8988T (cell line): ENCODE measurements at places on chromosomes 3 and 15.

- no peak for DNase-seq
Measured at GRCh38 chr3:8621872-8622271, 22.7 kb downstream of the SSUH2 start.

- DNase-seq: peak; percentile 7
Measured at GRCh38 chr15:56821721-56822425, 88.6 kb upstream of the ZNF280D start.

DNA sequence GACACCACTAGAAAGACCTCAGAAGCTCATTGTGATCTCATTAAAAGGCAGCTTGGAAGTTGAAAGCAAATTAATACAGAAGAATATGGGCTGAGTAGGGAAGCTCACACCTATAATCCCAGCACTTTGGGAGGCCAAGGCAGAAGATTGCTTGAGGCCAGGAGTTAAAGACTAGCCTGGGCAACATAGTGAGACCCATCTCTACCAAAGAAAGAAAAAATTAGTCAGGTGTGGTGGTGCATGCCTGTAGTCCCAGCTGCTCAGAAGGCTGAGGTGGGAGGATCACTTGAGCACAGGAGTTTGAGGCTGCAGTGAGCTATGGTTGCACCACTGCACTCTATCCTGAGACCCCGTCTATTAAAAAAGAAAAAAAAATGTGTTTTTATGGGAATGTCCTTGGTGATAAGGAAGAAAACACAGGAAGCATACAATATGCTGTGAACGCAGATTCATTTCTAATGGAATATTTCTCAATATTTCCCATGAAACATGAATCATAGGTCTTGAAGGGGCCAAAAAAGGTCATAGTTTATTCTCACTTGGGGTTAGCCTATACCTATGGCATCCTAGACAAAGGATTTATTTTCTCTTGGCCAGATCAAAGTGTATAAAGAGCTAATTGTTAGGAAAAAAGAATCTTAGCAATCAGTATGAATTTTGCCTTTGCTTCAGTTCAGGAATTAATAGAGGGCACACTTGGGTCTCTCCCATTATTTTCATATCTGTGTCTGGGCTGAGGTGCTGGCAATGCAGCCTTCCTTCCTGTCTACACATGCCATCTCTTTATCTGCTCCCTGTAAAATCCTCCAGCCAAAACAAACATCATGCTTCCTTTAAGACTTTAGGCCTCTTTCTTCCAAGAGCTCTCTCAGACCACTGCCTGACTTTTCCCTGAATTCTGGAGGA, 98.2 kb downstream of the FNDC3B start:
- DNase-seq: no peak

DNA sequence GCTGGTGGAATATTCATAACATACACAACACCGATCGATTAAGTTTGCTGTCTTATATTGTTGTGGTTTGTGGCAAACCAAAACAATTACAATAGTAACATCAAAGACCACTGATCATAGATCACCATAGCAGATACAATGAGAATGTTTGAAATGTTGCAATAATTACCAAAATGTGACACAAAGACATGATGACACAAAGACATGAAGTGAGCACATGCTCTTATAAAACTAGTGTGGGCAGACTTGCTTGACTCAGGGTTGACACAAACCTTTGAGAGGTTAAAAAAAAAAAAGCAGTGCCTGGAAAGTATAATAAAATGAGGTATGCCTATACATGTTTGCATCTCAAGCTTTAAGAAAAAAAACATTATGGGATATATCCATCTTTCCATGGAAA, 130.3 kb downstream of the NR1I2 start:
- no peak for DNase-seq

- DNase-seq: no peak
Measured at GRCh38 chr3:98541695-98542094, 9.9 kb downstream of the GPR15 start.

DNA sequence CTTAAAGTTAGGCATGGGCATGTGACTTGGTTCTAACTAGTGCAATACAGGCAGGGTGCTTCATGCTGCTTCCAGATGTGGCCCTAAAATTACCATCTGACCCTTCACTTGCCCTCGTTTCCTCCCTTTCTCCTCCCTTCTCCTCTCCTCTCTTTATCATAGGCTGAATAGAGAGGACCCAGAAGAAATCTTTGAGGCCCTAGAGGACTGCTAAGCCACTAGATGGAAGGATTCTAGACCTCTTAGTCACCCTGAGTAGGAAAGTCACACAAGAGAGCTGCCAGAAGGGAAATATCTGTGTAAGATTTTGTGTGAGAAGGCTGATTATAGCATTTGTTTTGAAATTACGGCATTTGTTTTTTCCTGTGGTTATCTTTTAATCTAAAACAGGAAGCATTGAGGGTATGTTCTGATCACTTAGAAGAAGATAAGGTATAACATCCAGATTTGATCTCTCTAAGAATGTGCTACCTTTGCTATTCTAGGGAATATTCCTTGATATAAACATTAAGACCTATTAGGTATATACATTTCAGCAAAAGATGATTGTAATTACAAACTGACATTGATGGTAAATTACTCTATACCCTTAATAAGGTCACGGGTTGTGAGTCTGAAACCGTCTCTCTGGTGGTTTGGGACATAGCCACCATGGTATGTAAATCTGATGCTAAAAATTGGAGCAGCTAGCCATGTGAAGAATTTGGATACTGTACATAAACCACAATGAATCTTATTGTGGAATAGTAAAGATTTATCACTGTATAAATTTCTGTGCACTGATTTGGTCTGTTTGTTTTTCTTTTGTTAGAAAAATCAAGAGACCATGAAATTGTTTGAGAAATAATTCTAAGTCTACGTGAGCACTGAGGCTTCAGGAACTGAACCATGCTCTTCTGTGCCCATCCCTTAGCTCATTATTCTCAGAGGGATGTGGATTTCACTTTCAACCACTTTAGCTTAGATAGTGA, 84.1 kb downstream of the TP63 start:
- DNase-seq: no peak

DNA sequence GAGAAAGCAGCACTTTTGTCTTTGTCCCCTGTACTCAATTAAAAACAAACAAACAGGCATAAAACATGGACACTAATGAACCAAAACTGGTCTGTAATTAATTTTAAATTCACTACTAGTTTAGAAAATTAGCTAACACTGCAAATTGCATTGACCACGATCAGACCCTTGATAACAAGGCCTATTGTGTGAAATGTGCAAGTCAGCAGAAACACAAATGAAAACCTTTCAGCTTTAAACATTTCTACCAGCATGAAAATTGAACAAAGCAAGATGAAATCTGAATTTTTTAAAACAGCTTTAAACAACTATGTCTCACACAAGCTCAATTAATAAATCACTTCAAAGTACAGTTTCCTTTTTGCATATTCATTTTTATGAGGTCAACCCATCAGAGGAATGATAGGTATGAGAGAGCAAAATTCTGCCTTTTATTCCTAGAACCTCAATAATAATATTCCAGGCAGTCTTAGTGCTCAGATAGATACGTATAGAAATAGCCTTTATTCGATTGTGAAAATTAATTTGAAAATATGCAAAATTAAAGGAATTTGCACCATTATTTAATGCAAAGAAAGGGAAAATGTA, 27.0 kb upstream of the CHMP2B start:
- DNase-seq: no peak

DNA sequence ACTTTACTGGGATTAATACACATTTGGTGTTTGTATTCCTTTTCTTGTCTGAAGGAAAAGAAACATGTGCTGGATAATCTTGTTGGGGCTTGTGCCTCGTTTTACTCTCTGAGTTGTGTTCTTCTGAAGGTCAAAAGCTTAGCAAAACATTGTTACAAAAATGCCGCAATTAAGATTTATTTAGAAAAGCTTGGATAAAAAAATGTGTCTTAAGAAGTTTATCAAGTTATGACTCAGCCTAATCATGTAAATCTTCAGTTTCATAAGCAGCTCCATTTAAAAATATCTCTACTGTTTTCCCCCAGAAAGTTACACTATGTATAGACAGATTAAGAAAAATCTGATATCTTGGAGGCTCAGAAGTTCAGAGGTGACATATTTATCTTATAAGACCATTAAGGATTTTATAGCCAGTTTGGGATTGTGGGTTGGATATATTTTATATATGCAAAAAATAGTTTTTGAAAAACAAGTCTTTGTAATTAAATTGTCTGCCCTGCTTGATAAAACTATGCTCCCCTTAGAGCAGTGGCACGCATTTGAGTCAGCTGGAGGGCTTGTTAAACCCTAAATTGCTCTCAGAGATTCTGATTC, 56.5 kb downstream of the CLDN11 start:
- no peak for DNase-seq

- DNase-seq: no peak
Measured at GRCh38 chr15:101474233-101474632, 15.3 kb downstream of the PCSK6 start.

DNA sequence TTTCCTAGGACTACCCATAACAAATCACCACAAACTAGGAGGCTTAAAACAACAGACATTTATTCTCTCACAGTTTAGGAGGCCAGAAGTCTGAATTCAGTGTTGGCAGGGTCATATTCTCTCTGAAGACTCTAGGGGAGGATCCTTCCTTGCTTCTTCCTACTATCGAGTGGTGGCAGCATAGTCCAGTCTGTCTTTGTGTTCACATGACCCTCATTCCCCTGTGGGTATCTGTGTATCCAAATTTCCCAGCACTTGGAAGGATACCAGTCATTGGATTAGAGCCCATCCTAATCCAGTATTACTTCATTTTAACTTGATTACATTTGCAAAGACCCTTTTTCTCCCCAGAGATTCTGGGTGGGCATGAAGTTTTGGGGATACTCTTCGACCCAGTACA, 63.8 kb downstream of the GMPS start:
- no peak for DNase-seq

GRCh38 chr3:80770106-80771074, 991.1 kb downstream of the GBE1 start:
- no peak for DNase-seq

DNA sequence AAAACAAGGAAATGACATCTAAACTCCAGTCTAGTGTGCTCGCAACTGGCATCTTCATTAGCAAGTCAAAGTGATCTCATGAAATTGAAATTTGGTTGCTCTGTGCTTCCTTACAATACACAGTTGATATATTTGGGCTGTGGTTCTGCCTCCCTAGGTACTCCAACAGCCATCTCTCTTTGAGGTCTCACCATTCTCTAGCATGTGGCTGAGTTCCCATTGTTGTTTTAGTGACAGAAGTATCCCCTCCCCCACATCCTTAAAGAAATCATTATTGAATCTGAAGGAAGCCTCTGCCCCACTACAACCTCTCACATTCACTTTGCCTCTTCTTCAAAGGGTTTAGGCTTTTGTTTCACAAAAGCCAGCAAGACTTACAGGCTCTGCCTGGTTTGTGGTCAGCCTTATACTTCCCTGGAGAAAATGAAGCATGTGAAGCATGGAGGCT, 516.5 kb downstream of the NLGN1 start:
- DNase-seq: no peak

GRCh38 chr15:38899300-38899699, 334.7 kb upstream of the RASGRP1 start:
- no peak for DNase-seq

DNA sequence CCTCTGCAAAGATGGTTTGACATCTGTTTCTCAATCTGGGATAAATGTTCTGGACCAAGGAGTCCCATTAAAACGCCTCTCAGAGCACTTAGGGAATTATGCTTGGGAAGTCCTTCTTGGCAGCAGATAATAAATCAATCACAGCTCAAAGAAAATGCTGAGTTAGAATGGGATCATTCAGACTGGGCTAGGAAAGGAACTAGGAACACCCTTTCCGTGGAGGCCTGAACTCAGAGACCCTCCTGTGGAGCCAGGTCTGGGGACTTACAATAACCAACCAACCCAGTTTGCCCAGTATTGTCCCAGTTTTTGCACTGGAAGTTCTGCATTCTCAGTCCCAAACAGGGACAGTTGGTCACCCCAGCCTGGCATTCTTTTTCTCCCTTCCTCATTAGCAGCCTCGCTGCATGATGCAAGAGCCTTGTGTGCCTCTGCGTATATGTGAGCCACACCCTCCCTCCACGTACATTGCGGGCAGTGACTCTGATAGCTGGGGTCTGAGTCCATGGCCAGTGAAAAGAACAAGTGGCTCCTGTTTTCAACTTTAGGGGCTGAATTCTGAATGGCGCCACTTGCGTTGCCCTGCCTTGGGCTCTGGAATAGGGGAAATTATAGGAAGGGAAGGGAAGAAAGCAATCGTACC, 88.7 kb downstream of the SEMA5B start:
- DNase-seq: no peak

GRCh38 chr3:44045476-44046275, 196.0 kb upstream of the TOPAZ1 start:
- no peak for DNase-seq

DNA sequence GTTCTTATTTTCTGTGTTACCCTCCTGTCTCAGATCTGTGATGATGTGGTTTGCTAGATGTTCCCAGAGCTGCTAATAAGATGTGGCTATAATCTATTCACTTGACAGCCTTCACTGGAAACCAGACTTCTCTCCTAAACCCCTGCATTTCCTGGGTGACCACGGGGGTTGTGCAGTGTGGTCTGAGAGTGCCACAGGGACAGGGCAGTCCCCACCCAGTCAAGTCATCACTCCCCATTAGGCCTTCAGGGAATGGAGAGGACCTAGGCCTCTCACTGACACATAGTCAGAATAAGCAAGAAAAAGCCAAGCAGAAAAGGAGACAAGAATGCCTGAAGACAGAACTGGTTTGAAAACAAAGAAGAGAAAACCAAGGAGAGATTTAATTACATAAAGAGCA, 58.3 kb downstream of the GJD2 start:
- DNase-seq: no peak

GRCh38 chr3:60186359-60186758, 1064.9 kb downstream of the FHIT start:
- DNase-seq: no peak

GRCh38 chr3:98004721-98005120, 30.4 kb downstream of the GABRR3 start:
- DNase-seq: no peak

DNA sequence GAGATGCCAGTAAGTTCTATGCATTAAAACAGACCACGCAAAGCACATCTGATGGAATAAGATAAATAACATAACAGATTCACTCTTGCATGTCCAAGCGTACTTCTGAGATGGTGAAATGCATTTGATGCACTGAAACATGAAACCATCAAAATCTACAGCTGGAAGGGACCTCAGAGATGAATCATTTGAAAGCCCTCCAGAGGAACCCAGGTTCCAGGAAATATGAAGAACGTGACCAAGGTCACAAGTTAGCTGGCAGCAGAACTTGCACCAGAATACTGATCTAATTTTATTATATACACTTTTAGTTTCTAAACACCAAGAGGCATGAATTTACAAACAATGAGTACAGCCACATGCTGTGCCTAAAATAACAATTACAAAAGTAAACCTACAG, 957.1 kb downstream of the FHIT start:
- DNase-seq: no peak

DNA sequence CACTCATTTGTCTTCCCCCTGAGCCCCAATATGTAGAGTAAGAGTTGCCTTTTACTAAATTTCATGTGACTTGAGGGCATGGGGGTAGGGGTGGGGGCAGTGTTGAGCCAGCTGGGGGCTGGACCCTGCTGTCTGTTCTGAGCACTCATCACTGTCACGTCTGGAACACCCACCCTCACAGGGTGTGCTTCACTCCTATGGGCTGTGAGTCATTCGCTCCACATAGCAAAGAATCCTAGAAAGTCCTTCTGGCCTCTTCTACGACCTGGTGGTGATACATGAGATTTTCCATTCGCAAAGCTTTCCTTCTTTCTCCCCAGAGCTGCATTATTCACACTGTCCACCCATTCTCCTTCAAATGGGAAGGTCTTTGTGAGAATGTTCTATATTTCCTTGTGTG, 43.6 kb upstream of the MGLL start:
- DNase-seq: no peak
